ENCODE measurements at places on chromosomes 6 and 20.

- DNase-seq: no peak
These were observed 56.1 kb downstream of the DLGAP4 start for GRCh38 chr20:36362261-36362660.

GRCh38 chr6:33412140-33413009, 1.6 kb downstream of the PHF1 start:
- DNase-seq: no peak

- no peak for DNase-seq
These were observed 95.0 kb upstream of the TPD52L1 start for GRCh38 chr6:125058546-125058945.

DNA sequence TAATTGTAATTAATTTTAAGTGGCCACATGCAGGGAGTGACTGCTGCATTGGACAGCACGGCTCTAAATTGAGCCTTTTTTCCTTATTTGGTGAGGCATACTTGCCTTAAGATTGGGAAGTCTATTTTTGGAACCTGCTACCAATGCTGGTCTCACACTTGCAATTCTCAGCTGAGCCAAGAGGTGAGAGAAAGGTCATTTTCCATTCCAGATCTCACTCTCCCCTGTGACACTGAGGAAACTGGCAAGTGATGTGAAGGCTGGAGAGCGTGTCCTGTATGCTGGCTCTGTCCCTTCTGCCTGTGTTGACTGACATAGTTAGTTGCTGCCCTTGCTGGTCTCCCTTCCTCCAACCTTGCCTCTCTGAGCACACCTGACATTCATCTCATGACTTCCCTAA, 735 bp upstream of the MOG start:
- DNase-seq: peak; percentile 63

DNA sequence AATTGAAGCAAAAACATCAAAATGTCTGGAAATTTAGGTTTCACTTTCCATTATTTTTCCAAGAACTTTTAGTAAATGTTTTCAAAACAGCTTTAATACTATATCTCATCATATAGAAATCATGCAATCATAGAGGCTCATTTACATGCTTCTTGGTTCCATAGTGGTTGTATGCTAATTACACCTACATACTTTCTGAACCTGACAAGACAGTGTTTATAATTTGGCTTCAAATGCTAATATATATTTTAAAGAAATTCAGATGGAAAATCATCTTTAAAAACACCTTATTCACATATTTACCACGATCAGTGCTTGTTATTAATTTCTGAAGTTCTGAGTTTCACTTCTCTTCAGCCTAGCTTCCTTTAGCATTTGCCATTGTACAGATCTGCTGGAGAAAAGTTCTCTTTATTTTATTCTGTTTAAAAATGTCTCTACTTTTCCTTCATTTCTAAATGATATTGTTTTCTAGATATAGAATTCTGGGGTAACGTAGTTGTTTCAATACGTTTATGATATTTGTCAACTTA, 89.9 kb downstream of the PLCB1 start:
- no peak for DNase-seq

DNA sequence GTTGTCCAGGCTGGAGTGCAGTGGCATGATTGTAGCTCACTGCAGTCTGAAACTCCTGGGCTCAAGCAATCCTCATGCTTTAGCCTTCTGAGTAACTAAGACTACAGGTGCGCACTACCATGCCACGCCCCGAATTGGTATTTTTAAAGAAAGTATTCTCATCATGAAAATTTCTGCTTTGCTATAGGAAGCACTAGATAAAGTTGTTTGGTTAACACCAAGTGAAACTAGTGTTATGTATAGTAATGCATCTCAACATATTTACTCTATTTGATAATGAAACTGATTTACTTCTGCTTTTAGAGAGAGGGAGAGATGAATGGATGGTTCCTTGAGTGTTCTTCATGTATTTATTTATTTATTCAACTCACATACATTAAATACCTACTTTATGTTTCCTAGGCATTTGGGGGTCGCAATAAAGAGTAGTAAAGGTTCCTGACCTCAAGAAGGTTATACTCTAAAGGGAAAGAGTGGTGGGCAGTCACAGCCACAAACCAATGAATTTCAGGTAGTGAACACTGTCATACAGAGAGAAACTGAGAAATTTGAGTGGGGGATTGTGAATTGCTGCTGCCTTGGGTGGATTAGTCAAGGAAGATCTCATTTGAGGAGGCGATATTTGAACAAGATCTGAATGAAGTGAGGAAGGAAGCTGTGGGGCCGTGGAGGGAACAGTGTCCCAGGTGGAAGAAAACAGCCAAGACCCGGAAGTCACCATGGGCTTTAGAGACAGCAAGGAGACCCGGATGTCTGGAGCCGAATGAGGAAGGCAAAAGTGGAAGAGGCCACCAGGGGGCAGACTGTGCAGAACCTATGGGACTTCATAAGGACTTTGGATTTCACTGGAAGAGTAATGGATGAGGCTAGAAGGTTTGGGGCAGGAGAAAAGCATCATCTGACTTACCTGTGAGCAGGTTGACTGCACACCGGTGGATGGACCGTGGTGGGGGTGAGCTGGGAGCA, 185.6 kb downstream of the TSHZ2 start:
- peak; percentile 85 for DNase-seq

- no peak for DNase-seq
These were observed 42.1 kb downstream of the LYRM2 start for GRCh38 chr6:89596484-89596883.

DNA sequence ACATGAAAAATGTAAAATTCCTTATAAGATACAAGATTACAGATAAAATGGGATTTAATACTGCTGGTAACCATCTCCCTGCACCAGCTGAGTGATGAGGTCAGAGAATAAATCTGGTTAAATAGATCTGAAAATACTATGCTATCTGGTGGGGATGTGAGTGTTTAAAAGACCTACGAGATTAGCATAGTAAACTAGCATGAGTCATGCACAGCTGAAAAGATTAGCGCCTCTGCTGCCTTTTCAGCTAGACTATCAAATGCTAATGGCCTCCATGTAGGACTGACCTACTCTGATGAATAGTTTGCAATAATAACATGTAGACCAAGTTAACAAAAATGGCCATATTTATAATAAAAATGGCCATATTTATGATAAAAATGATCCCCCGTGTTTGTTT, 553.3 kb downstream of the C6orf118 start:
- no peak for DNase-seq

- no peak for DNase-seq
These were observed 153.3 kb downstream of the IBTK start for GRCh38 chr6:82094166-82094806.

GRCh38 chr20:38520261-38520660, 47.6 kb downstream of the RALGAPB start:
- no peak for DNase-seq

- DNase-seq: peak; percentile 18
These were observed 54.1 kb upstream of the TPD52L1 start for GRCh38 chr6:125099211-125100073.

DNA sequence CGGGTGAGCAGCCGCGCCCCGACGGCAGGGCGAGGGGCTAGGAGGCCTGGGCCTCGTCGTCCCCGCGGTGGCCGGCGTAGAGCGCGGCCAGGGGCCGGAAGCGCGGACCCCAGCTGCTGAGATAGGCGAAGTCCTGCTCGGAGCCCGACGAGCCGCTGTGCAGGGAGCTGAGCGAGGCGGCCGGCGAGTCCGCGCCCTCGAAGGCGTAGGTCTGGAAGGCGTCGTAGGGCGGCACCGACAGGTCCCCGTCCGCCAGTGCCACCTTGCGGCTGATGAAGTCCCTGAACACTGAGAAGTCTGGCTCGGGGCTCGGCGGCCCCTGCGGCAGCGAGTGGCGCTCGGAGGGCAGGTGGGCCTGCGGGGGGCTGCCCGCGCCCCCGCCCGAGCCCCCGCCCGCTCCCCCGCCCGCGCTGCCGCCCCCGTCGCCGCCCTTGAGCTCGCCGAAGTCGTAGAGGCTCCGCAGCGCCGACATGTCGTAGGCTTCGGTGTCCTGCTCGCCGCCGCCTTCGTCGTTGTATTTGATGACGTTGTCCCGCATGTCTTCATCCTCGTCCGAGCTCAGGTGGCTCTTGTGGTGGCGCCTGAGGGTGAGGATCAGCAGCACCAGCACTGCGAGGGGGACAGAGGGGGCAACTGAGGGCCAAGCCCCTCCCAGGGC, 56.5 kb downstream of the CD40 start:
- peak; percentile 76 for DNase-seq

DNA sequence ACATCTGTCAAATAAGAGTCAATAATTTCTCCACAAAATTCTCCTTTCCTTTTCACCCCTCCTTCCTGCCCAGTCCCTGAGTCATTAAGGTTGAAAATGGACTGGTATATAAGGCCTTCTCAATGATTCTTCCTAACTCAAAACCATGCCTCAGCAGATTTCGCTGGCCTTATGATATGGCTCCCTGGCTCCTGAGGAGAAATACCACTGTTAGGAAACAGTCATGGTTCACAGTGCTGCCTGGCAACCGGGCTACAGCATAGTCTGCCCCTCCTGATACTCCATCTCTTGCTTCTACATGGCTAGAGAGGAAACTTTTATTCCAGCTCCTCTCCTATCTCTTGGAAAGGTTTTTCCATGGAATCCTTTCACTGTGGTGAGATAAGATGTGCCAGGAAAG, 4.7 kb downstream of the UBE2J1 start:
- no peak for DNase-seq

DNA sequence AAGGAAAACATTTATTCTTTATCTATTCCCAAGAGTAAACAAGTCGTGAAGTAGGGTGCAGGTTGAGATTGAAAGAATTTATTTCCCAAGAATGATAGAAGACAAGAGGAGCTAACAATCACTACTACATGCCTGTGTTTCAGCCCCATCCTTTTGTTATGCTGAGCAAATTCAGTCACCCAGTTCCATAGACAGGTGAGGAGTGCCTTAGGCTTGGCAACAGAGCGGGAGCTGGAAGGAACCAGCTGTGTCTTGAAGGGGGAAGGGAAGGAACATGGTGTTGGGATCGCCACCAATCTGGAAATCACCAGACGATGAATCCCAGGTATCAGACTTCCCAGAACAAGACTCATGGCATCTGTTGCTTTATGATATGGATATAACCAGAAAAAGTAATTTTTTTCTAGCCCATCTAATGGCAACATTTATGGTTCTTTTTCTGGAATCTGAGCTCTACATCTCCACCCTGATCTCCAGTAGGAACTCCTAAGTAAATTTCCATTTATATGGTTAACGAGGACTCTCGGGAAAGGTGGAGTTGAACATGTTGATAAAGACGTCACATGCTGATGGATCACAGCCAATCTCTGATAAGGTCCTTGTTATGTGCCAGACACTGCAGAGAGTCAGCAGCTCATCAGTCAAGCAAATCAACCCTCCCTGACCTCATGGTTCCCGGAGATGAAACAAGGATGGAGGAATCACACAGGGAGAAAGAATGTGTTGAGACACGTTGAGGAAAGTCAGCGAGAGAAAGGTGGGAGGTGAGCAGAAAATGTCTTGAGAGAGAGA, 344.9 kb downstream of the SMOC2 start:
- no peak for DNase-seq

GRCh38 chr6:39088331-39088730, 26.7 kb downstream of the SAYSD1 start:
- peak; percentile 44 for DNase-seq

DNA sequence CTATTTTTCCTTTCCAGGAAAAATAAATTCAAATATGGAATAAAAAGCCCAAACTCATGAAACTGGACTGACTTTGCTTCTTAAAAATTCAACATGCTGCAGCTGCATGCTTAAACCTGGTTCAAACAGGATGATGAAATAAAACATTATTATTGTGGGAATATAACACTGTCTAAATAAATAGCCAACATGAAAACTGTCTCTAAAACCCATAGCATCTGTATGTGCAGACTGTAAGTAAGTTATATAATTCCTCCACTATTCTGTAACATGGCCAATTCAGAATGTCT, 30.4 kb upstream of the AHI1 start:
- DNase-seq: no peak

DNA sequence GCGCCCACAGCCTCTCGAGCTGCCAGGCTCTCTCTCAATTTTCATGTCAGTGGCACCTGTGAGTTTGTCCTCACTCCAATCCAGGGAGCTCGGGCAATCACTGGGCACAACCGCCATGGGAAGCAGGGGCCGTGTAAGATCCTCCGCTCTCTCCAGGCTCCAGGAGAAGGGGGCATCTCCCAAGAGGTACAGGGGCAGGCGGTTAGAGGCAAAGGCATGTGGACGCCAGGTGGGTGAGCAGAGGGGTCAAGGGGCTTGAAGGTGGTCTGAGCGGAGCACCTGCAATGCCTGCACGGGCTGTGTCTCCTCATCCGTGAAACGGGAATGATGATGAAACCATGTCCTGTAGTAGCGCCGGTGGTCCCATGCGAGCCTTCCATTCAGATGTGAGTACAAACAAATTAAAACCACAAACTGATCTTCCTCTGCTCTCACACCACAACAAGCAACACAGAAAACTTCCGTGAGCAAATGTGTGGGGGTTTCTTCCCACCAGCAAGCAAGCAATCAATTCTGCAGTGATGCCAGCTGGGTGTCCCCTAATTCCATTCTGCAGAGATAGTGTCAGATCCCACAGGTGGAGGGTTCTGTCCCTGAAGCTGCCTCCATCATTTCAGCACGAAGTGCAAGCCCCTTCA, 222.5 kb upstream of the PMEPA1 start:
- DNase-seq: no peak

DNA sequence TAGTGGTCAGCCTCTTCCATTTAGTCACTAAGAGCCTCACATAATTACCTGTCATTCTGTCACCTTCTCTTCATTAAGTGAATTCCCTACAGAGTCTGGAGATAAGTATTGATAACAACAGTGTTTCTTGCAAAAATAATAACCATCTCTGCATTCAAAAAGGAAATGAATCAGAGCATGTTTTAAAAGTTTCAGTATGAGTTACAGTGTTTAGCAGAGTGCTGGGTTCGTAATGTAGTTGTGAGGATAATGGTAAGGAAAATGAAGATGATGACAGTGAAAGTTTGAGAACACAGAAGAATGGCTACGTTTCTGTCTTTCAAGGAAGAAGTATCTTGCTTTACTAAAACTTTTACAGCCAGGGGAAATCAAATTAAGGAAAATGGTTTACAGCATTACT, 31.3 kb downstream of the GPRC6A start:
- no peak for DNase-seq

GRCh38 chr20:53940360-53940702, 130.1 kb downstream of the BCAS1 start:
- DNase-seq: no peak

- no peak for DNase-seq
These were observed 23.7 kb downstream of the RIOK1 start for GRCh38 chr6:7413151-7413823.

GRCh38 chr20:1449370-1449769, 17.3 kb downstream of the NSFL1C start:
- no peak for DNase-seq

DNA sequence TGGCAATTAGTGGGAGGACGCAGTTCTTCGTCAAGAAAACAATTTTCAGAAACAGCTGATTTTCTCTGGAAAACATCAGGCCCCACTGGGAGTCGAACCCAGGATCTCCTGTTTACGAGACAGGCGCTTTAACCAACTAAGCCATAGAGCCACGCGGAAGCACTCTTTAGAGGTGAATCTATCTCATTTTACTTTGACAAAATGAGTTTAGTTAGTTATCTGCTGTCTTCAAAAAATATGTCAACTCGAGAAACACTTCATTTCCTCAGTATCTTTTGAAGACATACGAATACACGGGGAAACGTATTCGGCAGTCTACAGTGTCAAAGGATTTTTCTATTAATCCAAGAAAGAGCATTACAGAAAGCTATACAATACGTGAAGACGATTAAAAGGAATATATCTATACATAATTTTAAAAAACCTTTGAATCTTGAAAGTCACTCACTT, 26.7 kb downstream of the GPX6 start:
- peak; percentile 83 for DNase-seq

- no peak for DNase-seq
These were observed 147.6 kb upstream of the ECI2 start for GRCh38 chr6:4282926-4283325.

GRCh38 chr6:149965194-149966020, 1.7 kb downstream of the ULBP1 start:
- DNase-seq: no peak

GRCh38 chr20:13009682-13010406, 1.1 kb downstream of the SPTLC3 start:
- DNase-seq: peak; percentile 77

Measured in GM12865 (cell line).